ENCODE measurements at places on chromosomes 7 and 10.

DNA sequence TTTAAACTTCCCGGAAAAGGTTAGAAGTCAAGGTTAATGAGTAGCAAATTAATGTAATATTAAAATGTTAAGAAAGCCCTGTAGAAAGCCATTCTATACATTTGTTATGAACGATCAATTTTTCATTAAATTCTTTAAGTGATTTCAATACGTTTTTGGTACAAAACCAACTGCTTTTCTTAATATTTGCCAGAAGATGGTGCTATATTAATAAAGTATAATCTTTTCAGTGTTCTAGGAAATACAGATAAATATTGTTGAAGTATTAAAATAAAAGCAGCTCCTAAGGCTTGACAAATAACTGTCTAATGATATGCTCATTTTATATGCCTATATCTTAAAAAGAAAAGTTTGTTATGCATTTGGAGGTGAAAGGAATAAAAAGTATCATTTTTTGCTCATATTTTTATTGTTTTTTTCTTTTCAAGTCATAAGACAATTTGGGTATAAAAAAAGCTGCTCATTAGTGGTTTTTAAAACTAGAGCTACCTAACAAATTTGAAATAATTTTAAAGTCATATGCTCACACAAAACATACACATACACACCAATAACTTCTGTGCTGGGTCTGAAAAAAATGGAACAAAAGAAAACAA is 130.3 kb upstream of the POT1 start:
- DNase-seq: no peak

DNA sequence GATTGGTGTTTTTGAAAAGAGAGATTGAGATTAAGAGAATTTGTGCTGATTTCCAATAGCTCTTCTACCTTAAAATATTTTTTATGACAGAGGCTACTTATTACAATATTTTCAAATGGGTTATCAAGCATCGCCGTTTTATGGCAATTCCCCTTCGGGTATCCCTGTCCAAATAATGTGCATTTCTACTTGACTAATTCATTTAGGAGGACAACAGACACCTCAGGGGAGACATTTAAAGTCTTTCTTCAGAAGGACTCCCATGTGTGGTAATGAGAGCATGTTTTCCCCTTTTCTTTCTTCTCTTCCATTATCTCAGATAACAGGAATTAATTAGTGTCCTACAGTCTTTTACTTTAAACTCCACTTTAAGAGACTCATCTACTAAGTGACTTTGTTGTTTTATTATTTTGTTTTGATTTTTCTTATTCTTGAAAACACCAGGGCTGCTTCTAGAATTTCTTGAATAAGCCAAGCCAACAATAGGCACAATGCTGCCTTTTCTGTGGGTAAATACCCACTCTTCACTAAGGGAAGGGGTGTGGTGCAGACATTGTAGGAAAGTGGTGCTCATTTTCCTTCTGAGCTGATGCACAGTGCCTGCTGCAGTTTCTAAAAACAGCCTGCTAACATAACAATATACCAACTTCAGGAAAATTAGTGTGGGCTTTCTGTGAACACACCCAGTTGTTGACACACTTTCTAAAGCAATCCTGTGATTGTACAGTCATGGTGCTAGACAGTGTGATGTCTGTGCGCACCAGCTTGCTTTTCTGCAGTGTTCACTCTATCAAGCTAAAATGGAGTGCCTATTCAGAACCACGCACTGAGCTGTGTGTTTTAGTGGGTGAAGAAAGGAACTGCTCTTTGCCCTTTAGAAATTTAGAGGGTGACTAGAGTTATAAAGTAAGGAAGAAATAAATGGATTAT is 597.7 kb downstream of the NRG3 start:
- DNase-seq: no peak

GRCh38 chr10:60778971-60779796 is 906 bp downstream of the CDK1 start:
- DNase-seq: peak; percentile 56

DNA sequence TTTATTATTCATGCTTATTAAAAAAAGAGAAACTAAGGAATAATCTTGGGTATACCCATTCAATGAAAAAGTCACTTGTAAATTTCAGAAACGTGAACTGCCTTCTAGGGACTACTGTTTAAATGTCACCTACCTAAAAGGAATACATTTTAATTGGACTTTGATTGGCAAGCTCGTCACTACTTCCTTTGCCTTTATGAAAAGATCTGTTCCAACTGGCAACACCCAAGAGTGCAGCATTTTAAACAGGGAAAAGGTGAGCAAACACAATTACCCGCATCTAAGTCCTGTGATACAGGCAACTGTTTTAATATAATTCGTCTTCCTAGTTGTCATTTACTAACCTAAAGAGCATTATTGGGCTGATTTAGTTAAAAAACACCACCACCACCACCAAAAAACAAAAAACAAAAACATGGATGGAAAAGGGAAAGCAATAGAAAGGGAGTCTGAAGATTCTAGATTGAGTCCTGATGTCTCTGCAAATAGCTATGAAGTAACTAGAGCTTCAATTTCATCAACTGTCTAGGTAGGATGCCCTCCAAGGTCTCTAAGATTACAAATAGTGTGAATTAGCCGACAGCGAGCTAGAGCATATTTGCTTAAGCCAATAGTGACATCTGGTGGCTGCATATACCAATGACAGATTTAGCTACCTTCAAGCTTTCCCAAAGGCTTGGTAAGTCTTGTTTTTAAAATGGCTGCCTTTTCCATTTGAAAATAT is 33.8 kb upstream of the ICA1 start:
- peak; percentile 84 for DNase-seq

DNA sequence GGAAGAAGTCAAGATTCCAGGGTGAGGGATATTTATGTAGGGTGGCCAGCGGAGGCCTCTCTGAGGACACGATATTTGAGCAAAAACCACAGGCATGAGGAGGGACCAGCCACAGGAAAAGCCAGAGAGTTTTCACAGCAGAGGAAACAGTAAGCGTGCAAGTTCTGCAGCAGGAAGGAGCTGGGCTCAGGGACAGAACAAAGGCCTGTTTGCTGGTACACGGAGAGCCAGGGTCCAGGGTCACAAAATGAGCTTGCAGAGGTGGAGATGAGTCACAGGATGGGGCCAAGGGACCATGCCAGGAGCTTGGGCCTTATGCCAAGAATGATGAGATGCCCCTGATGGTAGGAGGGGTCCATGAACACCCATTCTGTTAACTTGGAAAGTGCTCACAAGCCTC is 283.5 kb downstream of the PLXNA4 start:
- DNase-seq: no peak

- DNase-seq: no peak
These were observed 209.9 kb downstream of the ZNF365 start for GRCh38 chr10:62583876-62584615.

DNA sequence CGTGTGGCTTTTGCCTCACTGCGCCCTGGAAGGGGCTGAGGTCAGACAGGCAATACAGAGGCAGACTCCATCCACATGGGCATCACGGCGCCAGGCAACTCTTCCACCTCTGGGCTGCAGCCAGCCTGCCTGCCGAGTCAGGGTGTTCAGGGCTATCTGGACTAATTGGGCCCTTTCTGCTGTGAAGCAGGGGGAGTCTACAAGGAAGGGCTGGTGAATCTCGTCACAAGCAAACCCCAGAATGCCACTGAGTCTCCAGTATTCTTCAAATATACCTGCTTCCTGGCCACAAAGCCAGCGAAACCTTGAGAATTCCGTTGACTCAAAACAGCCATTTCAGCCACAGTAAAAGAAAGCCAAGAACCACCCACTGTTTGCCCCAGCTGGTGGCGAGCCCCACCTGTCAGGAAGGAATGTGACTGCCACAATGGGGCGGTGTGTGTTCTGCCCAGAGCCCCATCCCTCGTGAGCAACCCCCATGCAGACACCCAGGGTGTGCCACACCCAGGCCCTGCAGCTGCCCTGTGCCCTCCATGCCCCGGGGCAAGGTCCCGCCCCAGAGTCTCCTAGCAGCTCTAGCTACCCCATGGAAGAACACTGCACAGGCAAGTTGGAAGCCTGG is 117.3 kb downstream of the FAM53B start:
- no peak for DNase-seq

DNA sequence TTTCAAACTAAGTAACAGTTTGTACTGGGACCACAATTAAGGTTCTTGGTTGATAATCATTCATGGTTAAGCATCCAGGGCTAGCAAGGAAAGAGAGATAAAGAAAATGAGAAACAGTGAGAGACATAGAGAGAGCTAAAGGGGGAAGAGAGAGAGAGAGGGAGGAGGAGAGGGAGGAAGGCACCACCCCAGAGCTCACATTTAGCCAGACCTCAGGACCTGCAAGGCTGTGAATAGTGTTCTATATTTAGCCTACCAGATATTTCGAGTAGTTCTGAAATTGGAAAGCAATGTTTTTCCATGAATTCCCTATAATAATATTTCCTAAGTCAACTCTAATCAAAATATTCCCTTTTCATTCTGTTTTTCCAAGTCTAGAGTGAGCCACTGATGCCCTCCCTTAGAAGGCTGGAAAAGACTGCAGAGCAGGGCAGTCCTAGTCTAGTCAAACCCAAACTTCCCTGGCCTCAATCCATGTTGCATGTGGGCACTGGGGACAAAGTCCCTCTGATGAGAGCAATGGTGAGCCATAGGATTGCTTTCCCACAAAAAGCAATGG is 119.4 kb upstream of the INHBA start:
- no peak for DNase-seq

GRCh38 chr10:78507510-78508160 is 474.0 kb downstream of the RPS24 start:
- no peak for DNase-seq

DNA sequence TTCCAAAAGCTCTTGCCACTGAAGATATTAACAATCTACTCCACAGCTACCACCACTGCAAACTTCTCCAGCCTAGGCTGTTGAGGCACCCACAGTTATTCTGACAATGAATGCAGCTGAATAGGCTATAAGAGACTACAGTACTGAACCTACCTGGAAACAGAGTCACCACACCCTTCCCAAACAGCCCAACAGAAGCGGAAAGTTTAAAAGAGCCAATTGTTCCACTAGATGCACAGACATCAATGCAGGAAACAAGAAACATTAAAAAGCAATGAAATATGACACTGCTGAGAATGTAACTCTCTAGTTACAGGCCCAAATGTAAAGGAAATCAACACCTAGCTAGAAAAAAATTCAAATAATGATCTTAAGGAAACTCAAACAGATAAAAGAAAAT is 64.5 kb upstream of the PLA2G12B start:
- no peak for DNase-seq
